ENCODE measurements at places on chromosomes 6 and 20.

GRCh38 chr20:23116311-23117089 is 30.4 kb upstream of the CD93 start:
- DNase-seq: peak; percentile 17

- no peak for DNase-seq
Observed at GRCh38 chr6:143399176-143399575, 51.3 kb downstream of the ADAT2 start.

DNA sequence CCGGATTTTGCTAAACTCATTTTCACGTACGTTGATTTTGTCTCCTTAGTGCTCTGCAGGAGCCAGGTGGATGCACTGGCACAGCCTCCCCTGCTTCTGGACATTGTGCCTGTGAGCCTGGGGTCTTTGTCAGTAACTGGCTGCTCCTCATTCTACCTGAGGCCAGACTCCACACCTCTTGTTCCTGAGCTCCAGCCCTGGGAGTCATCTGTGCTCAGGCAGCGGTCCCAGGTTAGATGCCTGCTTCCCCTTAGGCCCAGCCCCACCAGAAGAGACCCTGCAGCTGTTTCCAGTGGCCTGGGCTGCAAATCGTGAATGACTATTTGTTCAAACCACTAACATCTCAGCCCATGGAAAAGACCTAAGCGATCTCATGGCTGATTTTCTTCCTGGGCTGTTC is 129.1 kb downstream of the ERMARD start:
- no peak for DNase-seq

- DNase-seq: no peak
Observed at GRCh38 chr20:46458866-46459750, 52.7 kb upstream of the ELMO2 start.

- no peak for DNase-seq
Observed at GRCh38 chr6:53587291-53587690, 42.4 kb upstream of the GCLC start.

DNA sequence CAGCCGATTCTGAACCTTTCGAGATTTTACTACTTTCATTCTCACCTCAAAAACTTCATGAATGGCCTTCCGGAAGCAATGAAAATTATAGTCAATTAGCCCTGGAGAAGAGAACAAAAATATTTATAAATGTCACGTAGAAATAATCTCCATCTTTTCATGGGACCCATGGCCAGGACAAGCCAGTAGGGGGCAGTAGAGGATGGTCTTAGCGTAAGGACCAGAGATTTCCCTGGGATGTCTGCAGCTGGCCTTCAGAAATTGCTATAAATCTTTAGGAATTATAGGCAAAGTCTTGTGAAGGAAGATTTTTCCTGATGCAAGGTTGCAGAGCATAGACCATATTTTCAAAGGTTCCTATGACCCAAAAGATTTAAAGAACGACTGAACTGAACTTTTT is 15.6 kb upstream of the UBE2J1 start:
- no peak for DNase-seq

GRCh38 chr6:3751077-3751729 is at the start of gene PXDC1:
Gene PXDC1 (minus strand): TSS chr6:3751713. CDS start chr6:3751531, 182 bp downstream.
- no peak for DNase-seq

DNA sequence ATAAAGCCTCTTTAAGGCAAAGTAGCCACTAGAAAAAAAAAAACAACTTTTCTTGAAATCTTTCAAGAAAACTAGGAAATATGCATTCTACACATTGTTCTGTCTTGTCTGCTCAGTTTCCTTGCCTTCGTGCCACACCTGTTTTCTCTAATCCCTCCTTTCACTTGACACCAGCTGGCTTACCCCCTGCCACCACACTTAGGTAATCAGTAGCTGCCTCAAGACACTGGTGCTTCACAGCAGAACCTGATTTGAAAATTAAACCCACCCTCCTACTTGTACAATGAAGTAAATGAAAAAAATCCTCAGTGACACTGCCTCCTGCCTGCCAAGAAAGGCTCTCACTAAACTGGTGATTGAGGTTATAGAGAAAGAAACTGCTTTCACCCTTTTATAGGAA is 45.8 kb upstream of the SCML4 start:
- no peak for DNase-seq

DNA sequence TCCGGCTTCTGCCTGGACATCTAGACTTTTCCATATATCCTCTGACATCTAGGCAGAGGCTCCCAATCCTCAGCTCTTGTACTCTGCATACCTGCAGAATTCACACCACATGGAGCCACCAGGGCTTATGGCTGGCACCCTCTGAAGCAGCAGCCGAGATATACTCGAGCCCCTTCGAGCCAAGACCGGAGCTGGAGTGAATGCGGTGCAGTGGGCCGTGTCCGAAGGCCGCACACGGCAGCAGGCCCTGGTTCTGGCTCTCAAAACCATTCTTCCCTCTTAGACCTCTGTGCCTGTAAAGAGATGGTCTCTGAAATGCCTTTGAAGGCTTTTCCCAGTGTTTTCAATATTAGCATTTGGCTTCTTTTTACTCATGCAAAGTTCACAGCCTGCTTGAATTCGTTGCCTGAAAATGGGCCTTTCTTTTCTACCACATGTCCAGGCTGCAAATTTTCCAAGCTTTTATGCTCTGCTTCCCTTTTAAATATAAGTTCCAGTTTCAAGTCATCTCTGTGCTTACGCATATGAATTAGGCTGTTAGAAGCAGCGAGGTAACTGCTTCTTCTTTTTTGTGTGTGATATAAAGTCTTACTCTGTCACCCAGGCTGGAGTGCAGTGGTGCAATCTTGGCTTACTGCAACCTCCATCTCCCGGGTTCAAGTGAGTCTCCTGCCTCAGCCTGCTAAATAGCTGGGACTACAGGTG is 3.8 kb upstream of the SIRPB1 start:
- no peak for DNase-seq

DNA sequence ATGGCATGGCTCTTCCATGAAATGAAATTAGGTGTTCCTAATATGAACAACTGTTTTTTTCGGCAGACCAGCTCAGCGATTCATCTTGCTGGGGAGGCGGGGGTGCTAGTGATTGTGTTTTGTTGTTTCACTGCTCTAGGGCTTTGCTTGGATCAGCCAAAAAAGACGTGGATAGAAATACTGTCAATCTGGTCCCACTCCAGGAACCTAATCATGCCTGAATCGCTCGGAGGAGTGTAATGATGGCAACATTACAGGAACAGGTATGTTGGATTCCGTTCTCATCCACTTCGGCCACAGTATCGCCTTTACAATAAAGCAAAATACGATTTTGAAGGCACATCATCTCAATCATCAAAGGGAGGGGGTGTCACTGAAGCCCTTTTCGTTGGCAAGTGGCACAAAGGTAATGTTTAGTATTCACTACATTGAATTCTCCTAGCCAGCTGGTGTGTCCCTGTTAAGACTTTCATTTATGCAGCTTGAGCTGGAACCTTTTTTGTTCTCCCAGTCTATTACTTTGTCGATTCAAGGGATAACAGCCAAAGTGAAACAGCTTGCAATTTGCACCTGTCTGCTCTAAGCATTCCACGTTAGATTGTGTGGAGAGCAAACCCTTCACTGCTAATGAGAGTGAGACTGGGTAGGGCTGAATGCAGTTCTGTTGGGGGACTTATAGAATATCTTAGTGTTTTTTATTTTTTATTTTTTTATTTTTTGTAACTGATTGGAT is 477.7 kb downstream of the TFAP2A start:
- DNase-seq: no peak

DNA sequence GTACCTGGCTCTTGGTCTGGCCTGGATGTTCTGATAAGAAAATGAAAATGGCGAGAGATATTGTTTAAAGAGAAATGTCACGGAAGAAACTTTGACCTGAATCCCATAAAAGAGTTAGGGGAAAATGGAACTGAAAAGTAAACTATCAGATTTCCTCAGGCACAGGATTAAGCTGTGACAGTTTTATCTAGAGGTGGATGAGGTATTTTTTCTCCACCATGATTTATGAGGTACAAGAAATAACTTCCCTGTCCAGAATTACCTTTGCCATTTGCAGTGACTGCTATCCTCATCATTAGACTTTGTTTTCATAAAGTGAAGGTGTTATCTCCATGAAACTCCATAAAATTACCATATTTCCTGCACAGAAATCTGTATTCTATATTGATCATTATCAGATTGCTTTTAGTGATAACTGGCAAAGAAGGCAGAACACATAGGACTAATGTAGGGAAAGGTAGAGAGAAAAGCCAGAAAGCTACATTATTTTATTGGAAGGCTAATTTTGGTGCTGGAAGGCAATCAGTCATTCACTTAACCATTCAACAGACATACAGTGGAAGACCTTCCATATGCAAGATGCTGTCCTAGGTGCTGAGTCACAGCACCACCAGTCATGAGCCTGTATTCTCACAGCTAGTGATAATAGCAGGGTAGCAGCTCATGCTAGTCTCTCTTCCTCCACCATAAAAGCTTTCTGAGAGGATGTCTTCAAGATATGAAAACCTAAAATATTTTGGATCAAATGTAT is 427.3 kb upstream of the CITED2 start:
- DNase-seq: no peak

DNA sequence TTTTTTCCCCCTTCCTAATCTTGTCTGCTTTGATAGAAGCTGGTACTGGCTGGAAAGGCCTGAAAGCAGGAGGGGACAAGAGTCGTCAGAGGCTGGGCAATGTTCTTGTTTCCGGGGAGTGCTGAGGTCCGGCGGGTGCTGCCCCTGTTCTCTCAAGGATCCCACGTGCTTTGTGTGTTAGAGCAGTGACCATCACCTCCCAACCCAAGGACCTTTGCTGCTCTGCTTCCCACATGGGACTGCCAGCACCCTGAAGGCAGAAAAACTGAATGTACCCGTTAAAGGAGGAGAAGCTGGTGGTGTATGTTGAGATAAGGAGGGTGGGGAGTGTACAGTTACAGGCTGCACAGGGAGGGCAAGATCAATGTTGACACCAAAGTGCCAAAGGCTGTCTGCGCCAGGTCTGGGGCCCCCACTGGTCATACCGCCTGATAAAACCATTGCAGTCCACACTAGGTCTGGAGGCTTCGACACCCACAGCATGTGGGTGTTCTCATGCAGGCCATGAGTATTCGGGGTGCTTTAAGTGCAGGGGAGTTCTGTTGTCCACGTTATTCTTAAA is 15.0 kb downstream of the C20orf173 start:
- DNase-seq: no peak

- no peak for DNase-seq
Observed at GRCh38 chr20:5662769-5663168, 87.4 kb upstream of the SHLD1 start.

GRCh38 chr6:68108233-68108835 is 526.7 kb upstream of the ADGRB3 start:
- DNase-seq: no peak

GRCh38 chr20:49729780-49730179 is 16.1 kb upstream of the B4GALT5 start:
- DNase-seq: peak; percentile 53

- no peak for DNase-seq
Observed at GRCh38 chr6:33439956-33440648, 14.3 kb upstream of the ZBTB9 start.

DNA sequence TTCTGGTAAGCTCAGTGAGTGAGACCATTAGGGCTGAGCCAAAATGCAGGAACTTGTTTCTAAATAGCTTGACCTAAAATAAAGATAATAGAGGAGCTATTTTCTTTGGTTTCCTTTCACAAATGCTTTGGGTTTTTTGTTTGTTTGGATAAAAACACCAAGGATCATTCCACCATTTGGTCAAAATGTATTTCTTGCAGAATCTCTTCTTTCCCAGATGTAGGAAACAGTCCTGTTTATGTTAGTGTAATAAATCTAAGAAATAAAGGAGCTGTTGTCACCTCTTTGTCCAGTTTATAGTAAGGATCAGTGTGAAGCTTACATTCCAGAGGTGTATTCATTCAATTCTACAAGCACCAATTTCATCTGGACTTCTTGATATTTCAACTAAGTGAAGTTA is 297.8 kb downstream of the GJA1 start:
- DNase-seq: peak; percentile 27

- DNase-seq: no peak
Observed at GRCh38 chr20:55935448-55936208, 69.7 kb downstream of the CBLN4 start.

GRCh38 chr20:22844959-22845358 is 190.2 kb upstream of the SSTR4 start:
- no peak for DNase-seq

DNA sequence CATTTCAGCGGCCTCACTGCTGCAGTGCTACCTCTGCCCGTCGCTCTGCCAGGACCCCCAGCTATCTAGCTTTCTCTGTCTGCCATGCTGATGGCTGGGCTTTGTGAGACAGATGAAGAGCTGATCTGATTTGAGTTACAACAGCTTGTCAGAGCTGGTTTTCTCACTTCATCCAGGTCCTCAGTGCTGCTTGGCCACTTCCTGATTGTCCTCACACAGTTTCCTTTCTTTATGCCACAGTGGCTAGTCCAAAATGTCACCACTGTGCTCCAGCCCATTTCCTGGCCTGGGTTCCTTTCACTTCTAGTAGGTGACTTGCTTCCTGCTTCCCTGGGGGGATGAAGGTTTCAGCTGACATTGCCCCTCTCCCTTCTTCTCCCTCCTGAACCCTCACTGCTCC is 35.4 kb downstream of the FNDC1 start:
- DNase-seq: no peak

- no peak for DNase-seq
Observed at GRCh38 chr6:33592595-33593413, 12.7 kb upstream of the BAK1 start.

GRCh38 chr20:34709831-34710567 is 5.9 kb downstream of the TP53INP2 start:
- DNase-seq: no peak

GRCh38 chr6:136860043-136860442 is 37.7 kb downstream of the PEX7 start:
- no peak for DNase-seq

DNA sequence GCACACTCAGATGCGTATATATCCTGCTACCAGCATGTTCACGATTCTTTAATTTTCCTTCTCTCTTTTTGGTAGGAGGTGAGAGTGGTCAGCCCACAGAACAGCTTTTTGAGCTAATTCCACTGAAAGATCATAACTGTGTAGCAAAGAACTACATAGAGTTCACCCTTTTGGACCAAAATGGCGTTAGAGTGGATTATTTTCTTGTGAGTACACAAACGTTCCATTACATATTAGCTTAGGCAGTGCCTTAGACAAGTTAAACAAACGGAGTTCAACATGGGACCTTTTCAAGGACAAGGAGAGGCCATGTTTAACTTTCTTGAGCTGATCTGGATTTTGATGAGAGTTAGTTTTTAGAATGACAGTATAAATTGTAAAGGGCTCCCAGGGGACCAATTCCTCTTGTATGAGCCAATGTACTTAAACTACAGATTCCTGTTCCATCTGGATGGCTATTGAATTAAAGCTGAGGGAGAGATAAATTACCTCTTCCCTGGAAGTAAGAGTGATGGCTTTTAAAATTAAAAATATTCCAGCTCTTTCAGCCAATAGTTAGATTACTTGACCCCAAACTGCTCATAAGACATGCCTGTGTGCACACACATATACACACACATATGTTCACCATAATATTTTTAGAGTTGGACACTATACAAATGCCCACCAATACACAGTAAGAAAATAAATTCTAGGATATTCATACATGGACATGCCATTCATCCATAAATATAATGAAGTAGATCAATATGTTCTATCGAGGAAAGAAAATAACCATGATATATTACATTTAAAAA is 25.6 kb upstream of the ARMH2 start:
- DNase-seq: no peak

All from GM04504 (cell line).